ENCODE measurements at places on chromosomes 6 and 20.
A peak's percentile ranks its signal among the peaks of the same experiment; 100 is the strongest.

DNA sequence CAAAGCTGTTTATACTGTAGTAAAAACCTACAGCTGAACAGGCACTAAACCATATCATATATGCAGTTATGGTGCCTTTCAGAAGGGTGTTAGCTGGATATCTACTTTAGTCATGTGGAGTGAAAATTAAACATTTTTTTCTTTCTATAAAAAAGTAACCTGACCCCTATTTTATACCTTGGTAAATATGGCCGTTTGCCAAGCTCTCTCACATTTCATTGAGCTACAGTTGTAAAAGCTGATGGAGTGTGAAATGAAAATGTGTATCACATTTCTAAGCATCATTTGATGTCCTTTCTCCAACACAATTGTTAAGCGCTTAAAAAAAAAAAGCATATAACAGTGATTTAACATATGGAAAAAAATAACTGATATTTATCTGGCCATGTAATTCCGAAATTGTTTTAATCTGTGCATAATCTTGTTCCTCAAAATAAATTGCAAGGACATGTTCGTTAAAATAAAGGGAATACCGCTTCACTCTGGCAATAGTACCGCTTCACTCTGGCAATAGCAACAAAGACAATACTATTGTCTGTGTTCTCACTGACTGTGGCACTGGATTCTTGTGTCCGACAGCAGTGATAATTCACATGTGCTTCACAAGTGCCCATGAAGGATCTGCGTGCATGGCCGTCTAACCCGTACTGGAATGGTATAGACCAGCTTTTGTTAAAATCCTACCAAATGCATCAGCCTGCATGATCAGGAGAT is 391.8 kb upstream of the SOX4 start:
- no peak for DNase-seq

DNA sequence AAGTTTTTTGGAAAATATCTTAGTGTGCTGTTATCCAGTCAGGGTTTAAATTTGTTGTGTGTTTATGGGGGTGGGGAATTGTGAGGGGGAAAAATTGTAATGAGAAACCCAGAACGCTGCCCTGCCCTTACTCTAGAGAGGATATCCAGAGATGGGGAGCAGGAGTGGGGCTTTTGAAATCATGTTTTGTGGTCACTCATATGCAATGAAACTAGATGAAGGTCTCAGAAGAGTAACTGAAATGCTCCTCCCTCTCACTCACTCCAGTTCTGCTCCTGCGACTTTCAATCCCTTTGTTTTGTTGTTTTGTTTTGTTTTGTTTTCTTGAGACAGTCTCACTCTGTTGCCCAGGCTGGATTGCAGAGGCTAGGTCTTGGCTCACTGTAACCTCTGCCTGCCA is 100.0 kb downstream of the CRYBG1 start:
- no peak for DNase-seq

- no peak for DNase-seq
Observed at GRCh38 chr6:79307321-79308036, 73.0 kb upstream of the HMGN3 start.

DNA sequence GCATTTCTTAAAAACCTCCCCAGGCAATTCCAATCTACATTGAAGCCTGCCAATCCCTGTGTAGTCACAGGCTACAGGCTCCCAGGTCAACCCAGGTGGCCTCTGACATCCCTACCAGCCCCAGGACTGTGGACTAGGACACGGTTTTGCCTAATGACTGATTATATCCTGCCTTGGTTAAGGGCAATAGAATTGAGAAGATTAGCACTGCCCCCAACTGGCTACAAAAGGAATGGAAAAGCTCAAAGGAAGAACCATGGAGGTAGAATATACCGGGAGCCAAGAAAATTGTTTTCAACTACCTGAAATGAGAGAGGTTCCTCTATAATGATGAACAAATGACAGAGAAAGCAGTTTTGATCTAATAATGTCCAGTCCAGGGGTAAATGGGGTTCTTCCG is 421.1 kb upstream of the AGPAT4 start:
- DNase-seq: no peak

DNA sequence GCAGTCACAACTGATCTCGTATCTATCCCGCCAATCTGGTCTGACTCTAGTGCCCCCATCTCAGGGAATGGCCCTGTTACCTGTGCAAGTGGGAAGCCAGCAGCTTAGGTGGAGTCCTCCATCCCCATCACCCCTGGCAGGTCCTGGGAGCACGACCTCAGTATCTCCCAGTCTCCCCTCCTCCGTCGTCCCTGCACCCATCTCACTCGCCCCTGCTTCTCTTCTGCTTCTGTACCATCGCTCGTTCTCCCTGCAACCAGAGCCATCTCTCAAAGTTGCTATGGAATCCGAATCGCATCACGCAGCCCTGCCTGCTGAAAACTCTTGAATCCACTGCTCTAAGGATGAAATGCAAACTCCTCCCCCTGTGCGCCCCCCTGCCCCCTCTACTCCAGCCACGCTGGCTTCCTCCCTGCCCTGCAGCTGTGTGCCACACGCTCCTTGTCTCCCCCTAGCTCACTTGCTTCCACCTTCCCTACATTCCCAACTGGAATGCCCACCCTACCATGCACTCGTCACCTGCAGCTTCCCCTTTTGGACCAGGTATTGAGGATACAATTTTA is 64.0 kb upstream of the PTGIS start:
- DNase-seq: no peak

GRCh38 chr20:49595811-49596561 is 28.0 kb upstream of the PTGIS start:
- DNase-seq: peak; percentile 83

DNA sequence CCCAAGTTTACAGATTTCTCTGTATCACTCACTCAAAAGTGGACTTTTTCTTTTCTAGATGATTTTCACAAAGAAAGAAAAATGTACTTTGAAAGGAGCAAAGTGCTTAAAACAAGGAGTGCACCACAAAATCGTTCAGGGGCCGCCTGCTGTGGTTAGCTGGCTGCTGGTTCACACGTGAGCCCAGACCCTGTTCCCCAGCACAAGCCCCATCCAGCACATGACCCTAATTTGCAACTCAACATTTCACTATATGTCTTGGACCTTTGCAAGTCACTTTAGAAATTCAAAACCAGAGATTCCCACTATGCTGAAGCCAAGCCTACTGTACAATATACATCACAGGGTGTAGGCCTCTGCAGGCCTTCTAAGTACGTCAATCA is 95.5 kb upstream of the NHSL1 start:
- no peak for DNase-seq

GRCh38 chr6:94645191-94645590 is 932.1 kb upstream of the MANEA start:
- DNase-seq: no peak

DNA sequence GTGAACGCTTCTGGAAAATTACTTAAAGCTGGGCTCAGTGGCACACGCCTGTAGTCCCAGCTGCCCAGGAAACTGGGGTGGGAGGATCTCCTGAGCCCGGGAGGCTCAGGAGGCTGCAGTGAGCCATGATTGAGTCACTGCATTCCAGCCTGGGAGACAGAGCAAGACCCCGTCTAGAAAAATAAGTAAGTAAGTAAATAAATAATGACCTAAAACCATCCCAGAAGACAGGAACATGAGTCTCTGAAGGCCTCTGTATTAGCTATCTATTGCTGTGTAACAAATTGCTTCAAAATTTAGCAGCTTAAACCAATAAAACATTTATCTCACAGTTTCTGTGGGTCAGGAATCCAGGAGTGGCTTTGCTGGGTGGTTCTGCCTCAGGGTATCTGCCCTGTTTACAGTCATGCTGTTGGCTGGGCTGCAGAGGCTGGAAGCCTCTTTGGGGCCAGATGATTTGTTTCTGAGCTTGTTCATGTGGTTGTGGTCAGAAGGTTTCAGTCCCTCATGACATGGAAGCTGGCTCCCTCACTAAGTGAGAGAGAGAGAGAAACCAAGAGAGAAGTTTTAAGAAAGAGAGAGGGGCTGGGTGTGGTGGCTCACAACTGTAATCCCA is 48.4 kb upstream of the NCOA3 start:
- DNase-seq: peak; percentile 35

DNA sequence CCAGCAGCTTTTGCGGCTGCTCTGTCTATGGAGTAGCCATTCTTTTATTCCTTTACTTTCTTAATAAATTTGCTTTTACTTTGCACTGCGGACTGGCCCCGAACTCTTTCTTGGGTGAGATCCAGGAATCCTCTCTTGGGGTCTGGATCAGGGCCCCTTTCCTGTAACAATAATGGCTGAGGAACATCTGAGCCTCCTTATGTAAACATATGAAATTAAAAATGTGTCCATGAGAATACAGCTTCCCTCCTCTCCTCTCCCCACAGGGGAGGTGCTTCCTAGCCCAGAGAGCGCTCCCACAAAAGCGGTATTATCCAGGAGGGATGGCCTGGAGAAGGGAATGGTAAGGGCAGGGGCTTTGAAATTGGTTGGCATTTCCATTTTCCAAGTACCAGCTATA is 81.1 kb downstream of the PSMG4 start:
- no peak for DNase-seq

- no peak for DNase-seq
Observed at GRCh38 chr6:143528164-143528811, 16.8 kb upstream of the FUCA2 start.

GRCh38 chr6:13351271-13351670 is 22.9 kb upstream of the TBC1D7 start:
- DNase-seq: no peak

GRCh38 chr6:20744911-20745557 is 210.8 kb downstream of the CDKAL1 start:
- no peak for DNase-seq

DNA sequence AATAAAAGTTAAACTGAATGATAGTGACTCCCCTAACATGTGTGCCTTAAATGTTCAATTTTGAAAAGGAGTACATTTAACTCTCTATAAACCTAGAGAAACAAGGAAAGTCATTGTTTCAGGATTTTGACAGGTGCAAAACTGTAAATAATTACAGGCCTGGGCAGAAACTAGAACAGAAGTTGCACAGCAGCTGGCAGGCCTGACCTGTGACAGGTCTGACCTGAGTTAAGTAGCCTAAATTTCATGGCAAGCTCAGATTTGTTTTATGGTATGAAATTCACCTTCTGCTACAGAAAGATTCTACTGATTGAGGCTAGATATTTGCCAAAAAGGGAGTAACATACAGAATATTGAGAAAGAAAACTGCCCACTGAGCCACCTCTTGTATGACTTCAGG is 166.1 kb downstream of the CDKAL1 start:
- DNase-seq: no peak

DNA sequence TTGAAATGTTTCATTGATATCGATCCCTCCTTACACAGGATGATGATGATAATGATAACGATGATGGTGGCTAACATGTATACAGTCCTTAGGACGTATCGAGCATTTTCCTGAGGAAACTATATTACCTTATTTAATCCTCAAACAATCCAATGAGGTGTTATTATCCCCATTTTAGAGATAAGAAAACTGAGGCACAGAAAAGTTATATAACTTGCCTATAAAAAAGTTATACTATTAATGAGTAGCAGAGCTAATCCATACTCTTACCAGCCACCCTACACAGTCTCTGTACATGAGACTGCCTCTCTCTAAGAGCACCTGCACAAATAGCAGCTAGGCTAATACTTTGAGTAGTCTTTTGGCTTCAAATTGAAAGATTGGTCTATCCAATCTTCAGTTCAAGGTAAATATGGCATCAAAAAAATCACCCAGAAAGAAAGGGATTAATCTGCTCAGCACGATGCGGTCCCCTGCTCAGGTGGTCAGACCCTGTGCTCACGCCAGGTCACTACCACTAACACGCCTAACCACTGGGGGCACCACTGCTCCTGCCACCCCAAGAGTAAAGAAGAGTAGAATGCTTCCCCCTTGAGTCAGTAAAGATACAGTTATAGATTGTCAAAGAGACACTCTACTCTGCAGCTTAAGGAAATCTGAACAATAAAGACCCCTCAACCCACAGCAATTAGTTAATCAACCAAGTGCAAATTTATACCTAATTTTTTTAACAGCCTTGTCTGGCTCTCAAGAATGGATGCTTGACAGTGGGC is 15.0 kb downstream of the GABBR1 start:
- DNase-seq: no peak

DNA sequence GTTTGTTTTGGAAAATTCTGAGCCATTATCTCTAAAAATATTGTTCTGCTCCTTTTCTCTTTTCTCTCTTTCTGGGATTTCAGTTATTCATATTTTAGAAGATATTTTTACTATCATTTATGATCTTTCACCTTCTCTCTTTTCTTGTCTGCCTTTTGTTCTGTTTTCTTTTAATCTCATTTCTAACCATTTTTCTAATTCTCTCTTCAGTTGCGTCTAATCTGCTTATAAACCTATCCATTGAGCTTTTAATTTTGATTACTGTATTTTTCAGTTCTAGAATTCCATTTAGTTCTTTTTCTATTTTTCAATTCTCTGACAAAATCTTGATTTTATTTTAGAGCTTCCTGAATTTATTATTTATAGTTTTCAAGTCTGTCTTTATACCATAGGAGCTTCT is 42.2 kb upstream of the COL10A1 start:
- DNase-seq: no peak

- DNase-seq: no peak
Observed at GRCh38 chr6:112502351-112503090, 155.4 kb downstream of the RFPL4B start.

DNA sequence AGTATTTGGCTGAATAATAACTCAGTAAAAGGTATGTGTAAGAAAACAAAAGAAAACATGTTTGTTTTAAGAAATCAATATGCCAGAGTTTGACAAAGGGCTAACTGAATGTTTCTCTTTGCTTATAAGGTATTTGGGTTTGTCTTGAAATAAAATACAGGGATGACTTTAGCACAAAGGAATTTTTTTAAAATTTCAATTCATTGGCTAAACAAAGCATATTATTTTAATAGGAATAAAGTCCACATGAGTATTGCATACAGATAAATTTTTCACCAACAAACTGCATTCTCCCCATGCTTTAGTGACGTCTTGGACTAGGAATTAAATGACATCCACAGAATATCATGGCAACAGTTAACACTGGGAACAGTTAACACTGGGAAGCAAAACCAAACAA is 480.0 kb upstream of the JAG1 start:
- no peak for DNase-seq

DNA sequence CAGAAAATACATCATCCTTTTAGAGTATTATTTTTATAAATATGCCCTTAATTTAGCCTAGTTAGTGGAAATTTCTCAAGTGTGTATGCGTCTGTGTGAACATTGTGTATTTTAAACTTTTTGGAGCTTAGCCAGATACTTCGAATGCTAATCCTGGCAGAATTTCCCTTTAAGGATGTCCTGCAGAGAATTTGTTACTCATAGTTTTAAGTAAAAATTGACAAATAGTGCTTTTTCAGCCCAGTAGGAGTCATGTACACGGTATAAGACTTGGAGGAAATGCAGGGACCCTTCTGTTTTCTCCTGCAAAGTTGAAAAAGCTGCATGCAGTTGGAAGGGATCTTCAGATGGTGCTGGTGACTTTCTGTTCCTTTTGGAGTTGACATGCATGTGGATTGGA is at the start of gene FHL5:
TSS of gene FHL5 (plus strand) at position 243 of the 400 bp plus-strand sequence. CDS start 40,486 bp downstream, outside the sequence.
- DNase-seq: no peak

DNA sequence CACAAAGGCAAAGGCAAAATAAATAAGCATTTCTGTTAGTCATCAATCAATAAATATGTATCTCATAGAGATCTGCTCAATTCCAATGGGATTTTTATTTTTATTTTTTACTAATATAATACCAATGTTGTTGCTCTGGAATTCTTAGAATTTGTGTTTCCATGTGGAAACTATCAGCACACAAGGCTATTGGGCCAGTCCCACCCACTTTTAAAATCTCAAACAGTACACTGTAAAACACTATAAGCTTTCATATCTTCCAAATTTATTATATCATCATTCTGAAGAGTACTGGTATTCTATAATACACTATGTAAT is 563.8 kb upstream of the MARCKS start:
- DNase-seq: no peak

- DNase-seq: no peak
Observed at GRCh38 chr20:62042025-62042820, 23.5 kb downstream of the TAF4 start.
